ENCODE measurements at places on chromosomes 5 and 9.
A peak's percentile ranks its signal among the peaks of the same experiment; 100 is the strongest.

DNA sequence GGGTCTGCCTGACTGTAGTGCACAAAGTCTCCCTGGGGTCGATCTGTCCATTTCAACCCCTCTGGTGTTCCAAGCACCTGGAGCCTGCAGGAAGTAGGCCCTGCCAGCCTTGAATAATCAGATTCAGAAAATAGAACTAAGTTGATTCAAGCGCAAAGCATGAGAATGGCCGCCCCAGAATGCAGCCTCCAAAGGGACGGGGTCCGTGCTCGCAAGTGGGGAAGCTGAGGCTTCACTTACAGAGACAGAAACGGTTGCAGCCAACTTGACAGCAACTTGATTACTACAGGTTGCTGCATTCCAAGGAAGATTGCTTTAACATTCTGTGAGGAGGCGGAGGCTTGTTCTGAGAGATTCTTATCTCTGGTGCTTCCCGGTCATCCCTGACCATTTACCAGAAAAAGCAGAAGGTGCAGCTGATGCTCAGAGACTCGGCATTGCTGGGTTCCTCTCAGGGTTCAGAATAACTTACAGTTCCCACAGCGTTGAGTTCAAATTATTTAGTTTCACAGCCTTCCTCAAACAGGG is 14.9 kb upstream of the LRRC14B start:
- DNase-seq, result no peak

GRCh38 chr9:974031-974995 is 2.1 kb upstream of the DMRT3 start:
- no peak for DNase-seq

DNA sequence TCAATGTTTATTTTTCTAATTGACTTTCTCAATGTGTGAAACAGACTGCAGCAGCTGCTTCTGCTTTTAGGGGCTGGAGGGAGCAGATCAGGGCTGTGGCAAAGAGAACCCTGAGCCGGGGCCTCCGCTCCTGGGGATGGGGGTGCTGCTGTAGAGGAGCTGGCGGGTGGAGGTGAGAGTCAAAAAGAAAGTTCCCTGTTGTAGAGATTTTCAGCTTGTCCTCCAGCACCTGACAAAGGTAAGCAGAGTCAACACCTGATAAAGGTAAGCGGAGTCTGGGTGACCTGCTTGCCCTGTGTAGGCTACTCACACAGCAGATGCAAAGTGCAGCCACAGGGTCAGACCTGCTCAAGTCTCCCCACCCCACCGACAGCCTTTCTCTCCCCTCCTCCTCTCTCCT is 252.4 kb upstream of the IRX1 start:
- DNase-seq, result no peak

- no peak for DNase-seq
These were observed 315.2 kb upstream of the PDE4D start for GRCh38 chr5:60208716-60209115.

DNA sequence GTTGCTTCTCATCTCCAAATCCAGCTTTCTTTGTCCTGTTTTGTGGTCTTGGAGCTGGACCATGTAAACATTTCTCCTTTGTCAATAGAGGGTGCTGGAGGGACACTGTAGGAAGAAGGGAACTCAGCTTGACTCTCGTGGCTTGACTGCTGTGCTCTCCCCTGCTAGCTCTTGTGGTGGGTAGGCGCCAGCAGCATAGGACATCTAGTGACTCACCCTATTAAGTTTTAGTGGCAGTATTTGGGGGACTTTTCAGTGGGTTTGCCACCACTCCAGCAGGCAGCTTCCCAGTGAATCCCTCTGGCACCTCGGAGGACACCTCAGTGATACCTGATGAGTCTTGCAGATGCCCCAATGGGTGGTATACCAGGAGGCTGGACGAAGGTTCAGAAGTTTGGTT is 97.8 kb downstream of the TSSK1B start:
- no peak for DNase-seq

- DNase-seq, result no peak
These were observed 19.3 kb downstream of the MLANA start for GRCh38 chr9:5909976-5910375.

DNA sequence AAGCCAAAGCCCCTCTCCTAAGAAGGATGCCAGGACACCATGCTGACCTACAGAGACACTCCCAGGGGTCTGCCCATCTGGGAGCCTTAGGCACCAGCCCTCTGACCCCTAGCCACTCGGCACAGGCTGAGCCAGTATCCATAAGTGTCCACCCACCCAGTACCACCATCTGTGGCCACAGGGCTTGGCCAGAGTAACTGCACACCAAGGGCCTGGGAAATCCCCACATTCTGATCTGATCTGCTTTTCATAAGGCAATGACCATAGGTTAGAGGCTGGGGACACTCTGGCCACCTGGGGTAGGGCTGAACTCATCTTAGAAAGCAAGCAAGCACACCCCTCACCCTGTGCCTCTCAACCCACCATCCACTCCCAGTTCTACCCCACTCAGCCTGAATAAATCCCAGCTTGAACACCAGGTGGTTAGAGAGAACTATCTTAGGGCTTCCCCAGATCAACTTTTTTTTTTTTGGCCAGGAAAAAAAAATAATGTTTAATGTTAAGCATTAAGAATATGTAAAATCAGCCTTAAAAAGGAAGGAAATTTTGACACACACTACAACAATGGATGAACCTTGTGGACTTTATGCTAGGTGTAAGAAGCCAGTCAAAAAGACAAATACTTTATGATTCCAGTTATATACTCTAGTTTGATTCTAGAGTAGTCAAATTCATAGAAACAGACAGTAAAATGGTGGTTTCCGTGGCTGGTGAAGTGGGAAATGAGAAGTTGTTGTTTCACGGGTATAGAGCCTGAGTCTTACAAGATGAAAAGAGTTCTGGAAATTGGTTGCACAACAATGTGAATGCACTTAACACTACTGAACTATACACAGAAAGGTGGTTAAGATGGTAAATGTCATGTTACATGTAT is 6.2 kb downstream of the GNPDA1 start:
- DNase-seq, result no peak

DNA sequence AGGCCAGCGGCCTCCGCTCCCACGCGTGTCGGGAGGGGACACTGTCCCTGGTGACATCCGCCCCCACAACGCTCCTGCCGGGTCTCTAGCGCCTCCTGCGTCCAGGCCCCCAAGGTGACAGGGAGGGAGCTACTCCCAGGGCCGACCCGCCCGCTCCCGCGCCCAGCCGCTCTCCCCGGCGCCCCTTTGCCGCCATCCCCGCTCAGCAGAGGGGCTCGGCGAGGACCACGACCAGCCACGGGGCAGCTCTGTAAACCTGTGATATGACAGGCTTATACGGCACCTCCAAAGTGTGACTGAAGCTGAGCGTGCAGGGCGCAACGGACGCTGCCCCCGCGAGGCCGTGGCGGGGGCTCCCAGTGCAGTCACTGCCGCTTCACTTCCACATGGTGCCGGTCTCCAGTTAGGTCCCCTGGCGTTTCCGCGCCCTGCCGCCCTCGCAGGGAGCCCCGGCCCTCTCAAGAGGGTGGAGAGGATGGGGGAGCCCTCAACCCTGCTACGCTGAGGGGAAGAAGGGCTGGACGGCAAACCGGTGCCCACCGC is 978 bp upstream of the ADCY2 start:
- DNase-seq, result no peak

- DNase-seq, result no peak
These were observed 488.3 kb downstream of the KDM4C start for GRCh38 chr9:7245976-7246580.

GRCh38 chr5:29568028-29568427 is 1625.5 kb upstream of the CDH6 start:
- no peak for DNase-seq

DNA sequence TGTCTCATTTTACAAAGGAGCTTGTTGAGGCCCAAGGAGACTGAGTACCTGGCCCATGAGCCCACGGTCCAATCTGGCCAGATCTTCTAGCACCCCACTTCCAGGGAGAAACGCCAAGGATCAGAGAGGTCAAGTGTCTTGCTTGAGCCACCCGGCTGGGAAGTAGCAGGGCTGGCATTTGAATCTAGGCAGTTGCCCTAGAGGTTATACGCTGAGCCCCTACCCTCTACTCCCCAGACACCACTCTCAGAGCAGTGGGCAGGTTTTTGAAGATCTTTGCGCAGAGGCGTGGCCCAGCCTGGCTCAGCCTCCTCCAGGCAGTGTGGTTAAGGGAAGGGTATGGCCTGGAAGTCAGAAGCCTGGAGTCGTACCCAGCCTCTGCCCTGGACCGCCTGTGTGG is 5.8 kb upstream of the NUP214 start:
- DNase-seq, result no peak

GRCh38 chr5:19676895-19677294 is 311.1 kb downstream of the CDH18 start:
- no peak for DNase-seq

DNA sequence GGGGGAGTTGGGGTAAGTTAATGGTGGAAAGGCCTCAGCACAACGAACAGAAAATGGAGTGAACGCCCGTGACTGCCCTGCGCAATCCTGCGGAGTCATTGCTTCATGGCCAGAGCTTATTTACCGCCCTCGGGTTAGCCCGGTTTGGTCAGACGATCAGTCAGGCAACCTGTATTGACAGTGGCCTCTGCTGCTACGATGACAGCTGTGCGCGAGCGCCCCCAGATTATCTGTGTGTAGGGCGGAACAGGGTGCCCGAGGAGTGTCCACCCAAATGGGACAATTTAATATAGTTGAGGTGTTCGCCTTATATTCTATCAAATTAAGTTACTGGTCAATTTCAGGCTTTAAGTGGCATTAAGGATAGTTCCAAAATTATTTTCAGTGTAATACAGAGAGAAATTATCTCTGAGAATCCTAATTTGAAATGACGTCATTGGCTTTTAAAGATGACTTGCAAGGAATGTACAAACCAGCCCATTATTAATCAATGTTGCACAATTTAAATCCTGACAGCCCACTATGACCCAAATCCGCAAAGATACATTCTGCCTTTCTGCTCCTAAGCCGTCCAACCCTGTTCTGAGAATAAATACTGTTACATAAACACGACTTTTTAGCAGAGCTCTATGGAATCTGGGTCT is 879 bp upstream of the UBQLN1 start:
- DNase-seq, result peak; percentile 29

DNA sequence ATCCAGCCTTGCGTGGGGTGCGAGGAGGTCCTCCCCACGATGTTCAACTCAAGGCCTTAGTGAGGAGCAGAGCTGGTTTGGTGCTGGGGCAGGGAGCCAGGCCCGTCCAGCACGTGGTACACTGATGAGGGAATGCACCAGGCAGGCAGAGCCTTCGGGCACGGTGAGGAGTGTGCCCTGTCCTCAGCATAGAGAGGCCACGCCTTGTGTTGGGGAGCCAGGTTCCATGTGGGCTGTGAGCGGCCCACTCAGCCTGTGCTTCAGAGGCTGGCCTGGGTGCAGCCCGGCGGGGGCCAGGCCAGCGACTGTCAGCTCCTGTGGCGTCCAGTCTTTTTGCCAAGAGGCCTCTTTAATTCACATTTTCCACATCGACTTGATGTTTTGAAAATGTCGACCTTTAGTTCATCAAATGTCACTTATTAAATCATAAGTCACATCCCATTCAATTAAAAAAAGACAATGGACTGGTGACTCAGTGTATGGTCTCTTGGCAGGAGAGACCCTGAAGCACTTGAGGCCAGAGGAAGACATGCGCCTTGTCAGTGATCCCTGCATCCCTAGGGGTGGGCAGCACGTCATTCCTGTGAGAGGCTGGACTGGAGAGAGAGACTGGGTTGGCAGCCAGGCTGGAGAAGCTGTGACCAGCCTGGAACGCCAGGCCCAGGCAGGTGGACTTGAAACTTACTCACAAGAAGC is 21.7 kb downstream of the ERGIC1 start:
- no peak for DNase-seq

GRCh38 chr9:74948937-74949336 is 3.8 kb downstream of the C9orf40 start:
- no peak for DNase-seq

GRCh38 chr5:151208481-151208914 is 15.4 kb downstream of the CCDC69 start:
- no peak for DNase-seq

- no peak for DNase-seq
These were observed 8.8 kb upstream of the PLIN2 start for GRCh38 chr9:19136129-19136528.

DNA sequence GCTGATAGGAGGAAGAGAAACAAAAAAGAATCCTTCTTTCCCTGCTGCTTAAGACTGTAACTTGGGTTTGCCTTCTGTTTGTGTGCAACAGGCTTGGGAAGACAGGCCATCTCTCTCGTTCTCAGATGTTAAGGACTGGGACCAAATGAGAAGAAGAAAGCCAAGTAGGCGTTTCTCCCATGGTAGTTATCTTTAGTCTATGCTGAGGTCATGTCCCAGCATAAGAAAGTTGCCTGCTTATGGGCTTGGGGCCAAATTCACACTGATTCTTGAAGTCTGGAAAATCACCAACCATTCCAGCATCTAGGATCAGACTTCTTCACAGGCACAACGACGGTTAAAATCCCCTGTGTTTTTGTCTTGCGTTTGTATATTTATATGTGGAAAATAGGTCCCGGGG is 44.2 kb upstream of the PALM2AKAP2 start:
- no peak for DNase-seq

- no peak for DNase-seq
These were observed 4.1 kb upstream of the TCF7 start for GRCh38 chr5:134110382-134110781.

DNA sequence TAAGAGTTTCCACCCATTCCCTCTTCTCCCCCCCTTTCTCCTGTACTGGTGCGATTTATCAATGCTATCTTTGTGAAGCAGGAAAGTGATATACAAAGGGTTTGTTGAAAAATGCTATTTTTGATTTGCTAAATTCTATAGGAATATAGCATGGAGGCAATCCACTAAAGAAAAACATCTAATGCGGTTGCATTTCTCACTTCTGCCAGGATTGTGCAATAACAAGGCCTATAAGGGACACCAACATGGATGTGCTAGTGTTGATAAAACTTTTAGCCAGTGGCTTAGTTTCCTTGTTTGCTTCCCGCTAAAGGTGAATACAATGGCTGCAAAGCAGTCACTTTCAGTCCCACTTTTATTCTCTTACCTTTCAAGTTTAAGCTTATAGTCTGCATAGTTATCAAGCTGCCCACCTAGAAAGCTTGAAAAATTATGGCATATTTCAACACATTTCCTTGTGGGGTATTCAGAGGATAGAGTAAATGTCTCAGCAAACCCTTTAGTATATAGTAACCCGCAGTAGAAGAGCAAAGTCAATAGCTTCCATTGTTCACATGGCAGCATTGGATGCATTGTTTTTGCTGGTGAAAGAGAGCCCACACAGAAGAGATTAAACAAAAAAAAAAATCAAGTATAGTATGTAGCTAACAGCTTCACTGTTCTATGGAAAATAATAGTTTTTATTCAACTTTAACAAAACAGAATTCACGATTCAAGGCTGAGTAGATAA is 674.6 kb upstream of the SEMA6A start:
- DNase-seq, result no peak
